RCC 7860 (cell line): ENCODE measurements at places on chromosomes 3 and 15.

GRCh38 chr3:16377196-16377595 is 112.2 kb downstream of the OXNAD1 start:
- DNase-seq, result no peak

DNA sequence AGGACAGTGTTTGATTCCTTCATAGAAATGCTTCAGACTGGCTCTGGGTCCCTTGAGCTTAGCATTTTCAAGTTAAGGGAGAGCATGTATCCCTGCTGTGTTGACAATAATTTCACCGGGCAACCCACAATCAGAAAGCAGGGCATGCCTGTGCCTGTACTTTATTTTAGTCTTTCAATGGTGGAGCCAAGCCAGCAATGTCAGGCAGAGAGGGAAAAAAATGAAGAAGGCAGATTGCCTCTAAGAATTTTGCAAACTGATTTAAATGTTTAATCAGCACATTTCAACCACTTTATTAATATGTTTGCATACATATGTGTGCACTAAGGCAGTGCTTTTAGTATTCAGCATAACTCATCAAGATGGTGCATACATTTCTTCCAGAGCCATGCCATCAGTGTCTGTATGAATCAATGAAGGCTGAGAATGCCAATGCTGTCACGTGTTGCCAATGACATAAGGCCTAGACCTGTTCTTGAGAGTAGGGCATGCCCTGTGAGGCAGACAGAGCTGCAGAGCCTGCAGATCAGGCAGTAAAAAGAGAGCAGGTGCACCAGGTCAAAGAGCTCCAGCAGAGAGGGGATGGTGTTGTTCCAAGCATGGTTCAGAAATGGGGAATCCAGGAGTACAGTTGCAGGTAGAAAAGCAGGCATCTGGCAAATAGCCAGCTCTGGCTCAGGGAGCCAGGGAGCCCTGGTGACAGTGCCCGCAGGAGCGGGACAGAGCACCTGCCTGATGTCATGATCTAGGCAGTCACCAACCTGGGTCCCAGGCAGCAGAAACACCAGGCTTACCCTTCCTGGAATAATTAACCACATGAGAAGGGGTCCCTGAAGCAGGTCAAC is 508.5 kb downstream of the GABRG3 start:
- DNase-seq, result no peak

DNA sequence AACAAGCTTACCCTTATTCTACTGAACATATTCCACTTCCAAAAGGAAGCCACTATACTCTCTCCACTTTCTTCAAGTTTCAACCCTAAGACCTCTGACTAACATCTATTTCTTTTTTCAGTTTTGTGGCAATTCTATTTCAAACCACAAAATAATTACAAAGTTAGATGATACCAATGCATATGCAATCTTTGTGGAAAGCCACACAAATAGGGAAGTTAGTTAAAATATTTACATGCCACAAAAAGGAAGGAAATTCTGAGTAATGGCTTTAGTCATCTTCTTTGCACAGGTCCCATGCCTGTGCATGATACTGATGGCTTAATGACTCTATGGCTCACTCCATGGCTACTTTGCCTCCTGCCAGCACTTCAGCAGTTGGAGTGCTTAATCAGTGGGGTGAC is 57.0 kb upstream of the MCTP2 start:
- peak; percentile 12 for DNase-seq

DNA sequence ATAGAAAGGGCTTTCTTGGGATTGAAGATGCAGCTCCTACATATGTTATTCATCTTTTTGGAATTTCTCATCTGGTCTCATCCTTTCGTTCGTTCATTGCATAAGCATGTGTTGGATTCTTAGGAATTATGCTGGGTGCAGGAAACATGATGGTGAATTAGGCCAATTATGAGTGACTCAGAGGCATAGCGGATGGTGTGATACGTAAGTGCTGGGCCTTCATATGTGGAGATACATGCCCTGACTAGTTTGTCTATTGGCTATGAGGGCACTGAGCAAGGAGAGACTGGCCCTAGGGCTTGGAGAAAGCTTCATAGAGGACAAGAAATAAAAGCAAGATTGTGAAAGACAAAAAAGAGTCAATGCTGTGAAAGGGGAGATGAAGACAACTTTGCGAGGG is 235.1 kb downstream of the MYRIP start:
- DNase-seq, result no peak

DNA sequence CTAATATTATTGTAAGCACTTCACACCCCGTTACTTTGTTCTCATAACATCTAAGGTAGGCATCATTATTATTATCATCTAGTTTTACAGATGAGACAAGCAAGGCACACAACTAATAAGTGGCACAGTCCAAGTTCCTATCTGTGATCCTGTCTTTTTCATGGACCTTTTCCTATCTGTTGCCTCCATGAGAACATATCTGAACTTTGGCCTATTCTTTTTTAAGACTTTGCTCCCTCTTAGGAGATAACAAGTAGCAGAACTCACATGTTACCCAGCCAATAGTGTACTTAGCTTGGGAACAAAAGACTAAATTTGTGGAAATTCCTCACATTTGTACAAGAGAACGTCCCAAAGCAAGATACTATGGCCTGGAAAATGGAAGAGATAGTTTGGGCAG is 172.4 kb downstream of the TIGIT start:
- DNase-seq, result no peak
